ENCODE measurements at places on chromosomes 1 and 21.

DNA sequence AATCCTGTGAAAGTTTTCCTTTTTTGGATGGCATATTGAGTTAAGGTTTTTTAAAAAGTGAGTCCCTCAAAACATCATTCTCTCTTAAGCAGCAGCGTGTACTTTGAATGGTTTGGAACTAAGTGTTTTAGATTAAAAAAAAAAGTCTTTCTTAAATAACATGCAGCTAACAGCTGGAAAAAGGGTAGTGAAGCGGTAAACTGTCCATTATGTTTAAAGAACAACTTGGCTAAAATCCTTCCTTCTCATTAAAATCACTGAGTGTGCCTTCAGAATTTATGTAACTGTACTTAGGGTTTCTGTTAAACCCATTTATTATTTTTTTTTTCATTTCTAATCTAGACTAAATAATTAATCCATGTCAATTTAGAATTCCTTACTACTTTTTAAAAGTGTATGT lies 254.2 kb upstream of the ADAMTS5 start:
- no peak for DNase-seq

DNA sequence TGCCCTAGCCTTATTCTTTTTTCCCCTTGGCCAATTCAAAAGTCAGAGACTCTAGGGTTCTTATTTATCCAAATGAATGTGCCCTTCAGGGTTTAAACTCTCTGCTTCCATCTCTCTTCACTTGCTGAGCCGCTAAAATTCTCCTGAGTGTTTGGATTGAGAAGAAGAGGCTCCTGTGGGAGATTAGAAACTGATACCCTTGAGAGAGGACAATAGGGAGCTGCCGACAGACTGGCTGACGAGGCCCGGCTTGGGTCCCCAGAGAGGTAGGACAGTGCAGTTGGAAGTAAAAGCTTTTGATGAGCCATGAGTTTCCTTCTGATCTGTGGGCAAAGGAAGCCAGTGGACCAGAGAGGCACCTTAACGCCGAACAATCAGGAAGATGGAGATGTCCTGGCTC lies 41.3 kb upstream of the UBE2U start:
- DNase-seq: no peak

GRCh38 chr1:37660664-37661063 lies 26.0 kb upstream of the RSPO1 start:
- no peak for DNase-seq

DNA sequence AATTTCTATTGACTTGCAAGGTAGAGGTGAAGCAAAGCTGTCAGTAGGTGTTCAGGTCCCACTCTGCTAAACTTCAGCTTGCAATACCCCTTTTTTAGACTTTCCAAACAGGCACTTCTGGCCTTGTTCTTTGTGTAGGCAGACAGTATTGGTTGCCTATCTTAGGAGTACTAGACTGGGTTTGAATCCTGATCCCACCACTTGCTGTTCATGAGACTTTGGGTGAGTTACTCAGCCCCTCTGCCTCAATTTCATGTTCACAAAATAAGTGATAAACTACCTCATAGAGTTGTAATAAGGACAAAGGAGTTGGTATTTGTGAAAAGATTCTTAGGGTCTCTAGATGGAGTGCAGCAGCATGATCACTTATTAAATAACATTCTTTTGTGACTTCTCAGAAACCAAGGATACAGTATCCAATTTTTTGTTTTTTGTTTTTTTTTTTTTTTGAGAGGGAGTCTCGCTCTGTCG lies 5.2 kb downstream of the RCC1 start:
- DNase-seq: peak; percentile 41

GRCh38 chr1:210214573-210215409 lies 17.8 kb upstream of the SERTAD4 start:
- DNase-seq: no peak

DNA sequence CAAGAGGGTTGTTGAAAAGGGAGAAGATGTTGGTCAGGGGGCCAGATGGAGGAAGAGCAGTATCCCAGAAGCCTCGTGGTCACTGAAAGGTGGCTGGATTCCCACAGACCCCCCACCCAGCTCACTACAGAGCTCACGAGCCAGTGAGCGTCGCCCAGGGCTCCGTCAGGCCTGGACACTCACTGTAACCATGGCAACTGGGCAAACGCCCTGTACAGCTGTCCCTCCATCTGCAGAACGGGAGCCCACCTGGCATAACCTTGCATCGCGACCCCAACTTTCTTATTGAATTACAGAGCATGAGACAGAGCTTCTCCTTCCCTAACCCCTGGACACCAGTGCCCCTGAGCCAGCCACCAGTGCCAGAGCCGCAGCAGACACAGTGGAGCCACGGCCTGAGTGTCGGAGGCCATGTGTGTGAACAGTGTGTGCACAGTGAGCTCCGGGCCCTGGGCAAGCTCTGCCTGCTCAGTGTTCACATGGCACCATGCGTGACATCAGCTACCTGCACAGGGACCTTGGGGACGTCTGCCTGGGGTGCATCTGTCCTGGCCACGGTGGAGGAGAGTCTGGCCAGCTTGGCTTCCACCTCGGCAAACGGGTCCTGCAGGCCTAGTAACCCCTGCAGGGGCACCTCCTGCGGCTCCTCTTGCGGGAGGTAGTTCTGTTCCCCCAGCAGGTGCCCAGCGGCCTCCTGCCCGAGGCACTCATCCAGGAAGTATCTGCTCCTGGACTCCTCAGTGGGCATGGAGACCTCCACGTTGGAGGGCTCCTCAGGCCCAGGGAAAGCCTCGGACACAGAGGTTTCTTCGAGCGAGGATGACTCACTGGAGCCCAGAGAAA lies 25.9 kb upstream of the DDOST start:
- DNase-seq: no peak
